ENCODE measurements at places on chromosomes 1 and 21.

DNA sequence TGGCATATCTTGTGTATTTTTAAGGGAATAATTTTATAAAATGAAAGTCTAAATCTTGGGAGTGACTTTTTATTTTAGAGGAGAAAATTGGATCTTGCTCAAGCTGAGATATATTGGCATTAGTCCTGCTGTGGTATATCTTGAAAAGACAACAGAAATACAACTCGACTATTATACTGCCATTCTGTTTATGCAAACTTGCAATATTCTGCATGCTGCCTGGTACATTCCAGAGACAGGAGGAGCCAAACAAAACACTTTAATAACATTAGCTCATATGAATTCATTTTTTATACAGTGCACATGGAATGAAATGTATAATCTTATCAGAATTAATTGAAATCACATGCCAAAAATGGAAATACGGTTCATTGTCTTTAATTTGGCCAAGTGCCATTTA is 176.0 kb upstream of the NRIP1 start:
- no peak for DNase-seq

- no peak for DNase-seq
Measured at GRCh38 chr1:164794356-164794755, 235.4 kb downstream of the PBX1 start.

- DNase-seq = no peak
Measured at GRCh38 chr21:41750051-41750450, 16.8 kb downstream of the RIPK4 start.

DNA sequence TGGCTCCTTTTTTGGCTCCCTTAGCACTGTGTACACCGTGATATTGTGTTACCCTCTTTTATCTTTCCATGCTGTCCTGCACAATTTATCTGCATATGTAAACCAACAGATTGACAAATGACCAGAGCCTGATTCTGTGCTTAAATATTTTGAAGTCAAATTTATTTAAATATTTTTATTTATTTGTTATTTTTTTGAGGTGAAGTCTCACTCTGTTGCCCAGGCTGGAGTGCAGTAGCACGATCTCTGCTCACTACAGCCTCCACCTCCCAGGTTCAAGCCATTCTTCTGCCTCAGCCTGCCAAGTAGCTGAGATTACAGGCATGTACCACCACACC is 12.8 kb downstream of the PMF1 start:
- no peak for DNase-seq

GRCh38 chr21:43740497-43741156 is 21.7 kb downstream of the PDXK start:
- peak; percentile 81 for DNase-seq

DNA sequence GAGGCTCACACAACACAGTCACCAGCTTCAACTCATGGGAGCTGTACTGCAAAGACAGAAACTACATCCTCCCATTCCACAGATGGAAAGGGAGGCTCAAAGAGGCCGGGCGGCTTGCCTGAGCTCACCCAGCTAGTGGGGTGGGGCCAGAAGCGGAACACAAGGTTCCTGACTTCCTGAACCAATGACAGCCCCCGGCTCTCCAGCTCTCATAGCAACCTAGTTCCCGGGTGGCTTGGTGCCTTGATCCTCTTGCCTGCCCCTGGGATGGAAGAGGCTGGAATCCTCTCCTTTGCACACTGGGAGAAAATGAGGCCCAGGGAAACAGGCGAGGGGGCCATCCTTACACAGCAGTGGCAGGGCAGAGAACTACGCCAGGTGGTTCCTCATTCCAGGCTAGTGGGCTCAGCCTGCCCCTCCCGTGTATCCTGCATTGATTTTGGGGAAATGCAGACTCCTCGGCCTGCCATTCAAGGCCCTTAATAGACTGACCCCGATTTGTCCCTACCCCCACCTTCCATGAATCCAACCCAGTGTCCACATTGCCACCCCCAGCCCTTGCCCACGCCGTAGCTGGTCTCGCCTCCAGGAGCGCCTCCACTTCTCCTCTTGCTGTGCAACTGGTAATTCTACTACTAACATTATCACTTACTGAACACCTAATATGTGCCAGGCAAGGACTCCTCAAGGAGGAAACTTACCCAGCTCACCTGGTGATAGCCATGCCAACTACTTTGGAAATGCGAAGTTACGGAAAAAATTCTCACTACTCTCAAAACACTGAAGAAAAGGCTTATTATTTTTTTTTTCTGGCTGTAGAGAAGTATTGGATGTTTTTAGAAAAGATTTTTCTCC is 5.0 kb downstream of the RAP1GAP start:
- DNase-seq = no peak

- no peak for DNase-seq
Measured at GRCh38 chr1:158028969-158029368, 35.5 kb downstream of the KIRREL1 start.

DNA sequence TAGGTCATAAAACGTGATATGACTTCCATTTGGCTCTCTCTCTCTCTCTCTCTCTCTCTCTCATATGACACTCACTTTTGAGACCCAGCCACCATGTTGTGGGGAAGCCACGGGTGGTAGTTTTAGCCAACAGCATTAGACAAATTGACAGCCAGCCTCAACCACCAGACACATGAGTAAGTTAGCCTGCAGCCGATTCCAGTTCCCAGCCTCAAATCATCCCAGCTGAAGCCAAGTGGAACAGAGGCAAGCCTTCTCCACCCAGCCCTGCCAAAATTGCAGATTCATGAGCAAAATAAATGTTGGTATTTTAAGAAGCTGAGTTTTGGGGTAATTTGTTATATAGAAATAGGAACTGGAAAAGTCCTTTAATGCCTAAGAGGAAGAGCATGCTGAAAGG is 98.0 kb upstream of the DNAH14 start:
- no peak for DNase-seq

Data from CD4-positive, alpha-beta memory T cell (primary cell).